Left renal pelvis (tissue), 4 donors: ENCODE measurements at places on chromosomes 6 and 20.

DNA sequence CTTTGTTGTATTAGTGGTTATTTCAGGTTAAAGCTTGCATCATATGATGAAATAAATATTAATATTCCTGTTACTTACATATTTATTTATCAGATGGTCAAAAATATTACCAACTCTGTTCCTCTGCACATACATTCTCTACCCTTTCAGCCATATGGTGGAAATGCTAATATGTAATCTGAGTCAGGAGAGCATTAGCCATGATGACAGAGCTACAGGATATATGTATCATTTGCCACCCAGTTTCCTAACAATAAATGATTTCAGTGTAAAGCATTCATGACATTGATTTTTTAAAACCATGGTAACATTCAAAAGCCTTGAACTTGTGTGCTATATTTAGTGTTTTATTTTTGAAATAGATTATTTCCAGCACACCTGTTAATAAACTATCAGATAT is 16.6 kb downstream of the POPDC3 start:
- no peak for DNase-seq

- DNase-seq = no peak
Measured at GRCh38 chr20:24952376-24953208, 3.5 kb downstream of the CST7 start.

GRCh38 chr6:35796236-35796635 is 887 bp downstream of the CLPS start:
- DNase-seq = no peak

DNA sequence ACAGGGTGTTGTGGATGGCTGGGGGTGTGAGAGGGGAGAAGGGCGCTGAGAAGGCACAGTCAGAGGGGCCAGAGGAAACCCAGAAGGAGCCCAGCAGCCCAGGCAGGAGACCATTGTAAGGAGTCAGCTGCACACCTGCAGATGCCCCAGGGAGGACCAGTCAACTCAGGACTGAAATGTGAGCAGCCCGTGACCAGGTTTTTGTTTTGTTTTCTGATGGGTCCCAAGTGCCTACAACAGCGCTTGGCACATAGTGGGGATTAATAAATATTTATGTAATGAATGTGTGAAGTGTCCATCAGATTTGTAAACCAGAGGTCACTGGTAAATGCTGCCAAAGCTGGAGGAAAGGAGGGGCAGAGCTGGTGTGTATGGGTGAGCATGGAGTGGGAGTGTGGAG is 30.2 kb downstream of the TRAM2 start:
- no peak for DNase-seq

DNA sequence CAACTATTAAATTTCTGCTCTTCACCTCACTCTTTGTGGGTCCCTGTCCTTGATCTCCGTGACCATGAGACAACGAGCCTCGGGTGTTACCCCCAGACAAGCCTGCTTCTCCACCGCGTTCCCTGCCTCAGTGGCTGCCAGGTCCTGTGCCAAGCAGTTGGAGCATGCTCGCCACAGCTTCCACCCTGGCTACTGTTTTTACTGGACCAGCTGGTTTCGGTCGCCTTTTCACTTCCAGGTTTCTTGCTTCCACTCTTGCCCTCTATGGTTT is 5.6 kb downstream of the TP53RK start:
- no peak for DNase-seq

GRCh38 chr6:133890711-133891148 is 1.8 kb downstream of the TCF21 start:
- DNase-seq = no peak

DNA sequence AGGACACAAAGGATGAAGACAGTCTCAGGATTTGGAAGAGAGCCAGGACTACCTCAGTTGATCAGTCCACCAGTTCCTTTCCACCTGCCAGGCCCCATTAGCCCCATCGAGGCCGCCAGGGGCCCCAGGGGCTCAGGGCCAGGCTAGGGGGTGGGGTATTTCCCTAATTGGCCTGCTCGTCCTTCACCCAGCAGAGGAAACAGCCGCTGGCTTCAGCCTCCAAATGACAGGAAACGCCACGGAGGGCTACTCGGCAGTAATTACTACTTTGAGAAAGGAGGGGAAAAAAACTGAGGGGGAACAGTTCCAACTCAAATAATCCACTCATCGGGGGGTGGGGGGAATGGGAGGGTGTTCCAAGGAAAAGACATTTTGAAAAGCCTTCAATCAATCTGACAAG is 42.7 kb downstream of the MAFB start:
- DNase-seq = no peak

GRCh38 chr6:125789167-125789566 is 1.6 kb upstream of the NCOA7 start:
- no peak for DNase-seq

GRCh38 chr20:2879146-2879545 is 5.9 kb downstream of the PTPRA start:
- DNase-seq = no peak
